ENCODE measurements at places on chromosomes 13 and 19.

DNA sequence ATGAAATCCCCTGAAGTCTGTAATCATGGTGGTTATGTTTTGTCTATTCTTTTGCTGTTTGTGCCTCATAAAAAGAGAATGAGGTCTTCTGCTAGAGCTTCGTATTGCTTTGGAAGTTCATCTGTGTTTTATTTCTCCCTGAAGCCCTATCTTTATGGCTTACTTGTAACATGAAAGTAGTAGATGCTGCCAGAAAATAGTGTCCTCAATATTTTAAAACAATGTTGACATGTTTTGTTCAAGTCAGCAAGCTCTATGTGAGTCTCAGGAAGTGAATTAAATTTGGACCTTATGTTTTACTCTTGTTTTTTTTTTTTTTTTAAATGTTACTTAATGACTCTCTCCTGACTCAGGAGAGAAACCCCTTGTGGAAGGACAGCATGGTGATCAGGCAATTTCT lies 130.5 kb downstream of the B3GLCT start:
- no peaks in the 10 kb centered on the region for H3K27me3 ChIP-seq
- no peak for DNase-seq
- H3K4me3 ChIP-seq: no peak overlapping the region
- peaks cover 3% of the 10 kb centered on the region for H3K4me1 ChIP-seq
- no peaks in the 10 kb centered on the region for H3K36me3 ChIP-seq

- H3K4me3 ChIP-seq: no peak overlapping the region
- peaks cover 1% of the 10 kb centered on the region for H3K27me3 ChIP-seq
- no peak overlapping the region for H3K27ac ChIP-seq
- H3K36me3 ChIP-seq: no peaks in the 10 kb centered on the region
- H3K4me1 ChIP-seq: no peaks in the 10 kb centered on the region
Observed at GRCh38 chr13:30510811-30511371, 45.2 kb upstream of the HMGB1 start.

- no peak for DNase-seq
- no peak overlapping the region for H3K4me3 ChIP-seq
- no peaks in the 10 kb centered on the region for H3K36me3 ChIP-seq
- no peaks in the 10 kb centered on the region for H3K27me3 ChIP-seq
Observed at GRCh38 chr13:101845245-101846020, 393.0 kb downstream of the ITGBL1 start.

DNA sequence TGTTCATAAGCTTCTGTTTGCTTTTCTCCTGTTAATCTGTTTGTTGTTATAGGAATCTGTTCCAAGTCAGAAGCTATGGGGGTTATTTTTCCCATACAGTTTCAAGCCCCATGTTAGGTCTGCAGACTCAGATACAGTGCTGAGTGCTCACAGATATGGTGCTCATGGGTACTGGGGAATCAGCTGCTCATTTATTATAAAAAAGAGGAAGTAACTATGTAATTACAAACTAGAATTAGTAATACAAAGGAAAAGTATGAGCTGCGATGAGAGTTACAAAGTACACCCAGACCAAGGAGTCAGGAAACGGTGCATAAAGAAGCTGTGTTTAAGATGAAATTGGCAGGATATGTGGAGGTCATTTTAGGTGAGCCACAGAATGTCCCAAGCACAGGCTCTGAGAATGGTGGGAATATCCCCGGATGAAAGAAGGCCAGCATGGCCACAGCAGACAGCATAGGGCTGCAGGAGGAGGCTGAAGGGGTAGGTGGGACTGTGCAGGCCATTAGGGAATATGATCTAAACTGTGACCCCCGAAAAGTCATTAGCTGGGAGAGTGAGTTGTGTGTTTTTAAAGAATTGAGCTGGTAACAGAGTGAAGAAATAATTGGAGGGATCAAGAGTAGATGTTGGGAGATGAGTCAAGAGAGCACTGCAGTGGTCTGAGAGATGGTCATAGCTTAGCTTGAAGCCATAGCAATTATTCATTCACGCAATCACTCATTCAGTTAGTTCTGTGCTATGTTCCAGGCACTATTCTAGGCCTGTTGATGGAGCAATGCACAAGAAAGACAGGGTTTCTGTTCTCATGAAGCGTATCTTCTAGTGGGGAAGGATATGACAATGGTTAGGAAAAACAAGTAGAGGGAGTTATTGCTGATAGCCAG lies 177.4 kb upstream of the UBL3 start:
- no peaks in the 10 kb centered on the region for H3K4me1 ChIP-seq
- H3K36me3 ChIP-seq: no peaks in the 10 kb centered on the region
- DNase-seq: no peak
- no peak overlapping the region for H3K4me3 ChIP-seq

DNA sequence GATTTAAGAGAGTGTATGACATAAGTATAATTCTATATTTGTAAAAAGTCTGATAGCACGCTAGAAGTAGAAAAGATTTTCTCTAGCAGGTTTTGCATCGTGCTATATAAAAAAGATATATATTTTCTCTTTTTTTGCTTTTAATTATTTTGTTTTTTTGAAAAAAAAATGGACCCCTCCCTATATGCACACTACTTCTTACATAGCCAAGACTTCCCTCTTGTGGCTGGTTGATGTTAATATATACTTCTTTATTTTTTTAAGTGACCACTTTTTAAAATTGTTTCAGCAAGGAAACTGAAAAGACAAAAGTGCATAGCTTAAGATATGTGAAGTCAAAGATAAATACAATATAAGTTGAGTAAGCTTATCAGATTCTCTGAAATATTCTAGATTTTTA lies 1202.8 kb downstream of the DIAPH3 start:
- H3K4me3 ChIP-seq: no peak overlapping the region
- H3K27me3 ChIP-seq: no peaks in the 10 kb centered on the region
- no peaks in the 10 kb centered on the region for H3K36me3 ChIP-seq
- no peak overlapping the region for H3K27ac ChIP-seq
- H3K4me1 ChIP-seq: no peaks in the 10 kb centered on the region

DNA sequence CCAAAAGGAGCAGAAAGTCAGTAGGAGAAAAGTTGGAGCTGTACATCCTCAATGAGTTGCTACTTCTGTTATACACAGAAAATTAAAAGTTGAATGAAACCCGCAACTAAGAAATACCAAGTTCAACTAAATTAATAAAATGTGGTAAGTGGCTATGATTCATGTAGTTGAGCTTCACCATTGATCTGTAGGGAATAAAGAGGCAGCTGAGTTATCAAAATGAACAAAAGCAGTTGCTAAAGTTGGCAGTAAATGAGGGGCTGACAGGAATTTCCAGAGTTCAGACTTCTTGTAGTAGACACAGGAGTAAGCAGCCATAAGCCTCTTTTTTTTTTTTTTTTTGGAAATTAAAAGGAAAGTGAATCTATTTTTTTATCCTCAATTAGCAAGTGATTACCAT lies 234.6 kb downstream of the POSTN start:
- H3K27me3 ChIP-seq: no peaks in the 10 kb centered on the region
- no peaks in the 10 kb centered on the region for H3K36me3 ChIP-seq
- H3K4me1 ChIP-seq: peaks cover 4% of the 10 kb centered on the region
- no peak overlapping the region for H3K27ac ChIP-seq
- no peak for DNase-seq

GRCh38 chr19:50340331-50340730 lies 11.2 kb upstream of the KCNC3 start:
- no peak overlapping the region for H3K4me3 ChIP-seq
- H3K27ac ChIP-seq: no peak overlapping the region
- DNase-seq: no peak
- no peaks in the 10 kb centered on the region for H3K4me1 ChIP-seq
- peaks cover 5% of the 10 kb centered on the region for H3K27me3 ChIP-seq
- peaks cover 9% of the 10 kb centered on the region for H3K36me3 ChIP-seq

- H3K27me3 ChIP-seq: no peaks in the 10 kb centered on the region
- H3K4me1 ChIP-seq: no peaks in the 10 kb centered on the region
- DNase-seq: no peak
- H3K4me3 ChIP-seq: no peak overlapping the region
- H3K36me3 ChIP-seq: peaks cover 7% of the 10 kb centered on the region
Observed at GRCh38 chr13:45142440-45143345, 22.4 kb downstream of the GTF2F2 start.

GRCh38 chr19:29896802-29897201 lies 45.2 kb upstream of the URI1 start:
- H3K27me3 ChIP-seq: no peaks in the 10 kb centered on the region
- no peak overlapping the region for H3K4me3 ChIP-seq

DNA sequence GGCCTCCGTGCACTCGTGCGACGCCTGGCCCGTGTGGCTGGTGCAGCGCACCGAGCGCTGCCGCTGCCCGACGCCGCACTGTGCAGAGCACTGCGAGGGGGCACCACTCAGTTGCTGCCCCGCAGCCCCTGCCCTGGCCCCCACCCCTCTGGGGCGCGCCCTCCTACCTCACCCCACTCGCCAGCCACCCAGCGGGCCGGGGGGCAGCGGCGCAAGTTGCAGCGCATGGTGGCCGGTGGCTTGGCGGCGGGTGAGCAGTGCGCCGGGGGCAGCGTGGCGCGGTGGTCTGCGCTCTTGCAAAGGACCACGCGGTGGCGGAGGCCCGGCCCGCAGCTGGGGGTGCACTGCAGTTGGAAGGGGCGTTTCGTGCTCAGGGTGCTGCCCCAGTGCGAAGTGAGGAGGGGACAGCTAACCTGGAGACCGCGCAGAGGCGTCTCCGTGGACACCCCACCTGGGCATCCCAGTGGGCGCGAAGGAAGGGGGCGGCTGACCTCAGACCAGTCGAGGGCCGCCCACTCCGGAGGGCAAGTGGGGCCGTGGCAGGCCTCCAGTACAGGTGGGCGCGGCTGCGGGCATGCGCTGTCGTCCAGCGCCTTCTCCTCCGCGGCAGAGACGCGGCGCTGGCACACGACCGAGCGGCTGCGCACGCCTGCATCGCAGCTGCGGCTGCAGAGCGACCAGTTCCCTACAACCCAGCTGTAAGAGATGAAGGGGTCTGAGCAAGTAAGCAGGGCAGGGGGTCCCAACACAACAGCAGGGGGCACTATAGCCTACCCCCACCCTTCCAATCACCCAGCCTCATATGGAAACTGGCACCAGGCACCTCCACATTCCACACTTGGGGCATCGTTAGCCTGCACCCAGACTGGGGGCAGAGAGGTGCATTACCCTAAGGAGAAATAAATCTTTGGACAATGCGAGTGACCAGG lies 8.0 kb upstream of the MYO1F start:
- H3K4me3 ChIP-seq: no peak overlapping the region
- no peak for DNase-seq
- no peaks in the 10 kb centered on the region for H3K4me1 ChIP-seq
- no peak overlapping the region for H3K27ac ChIP-seq

DNA sequence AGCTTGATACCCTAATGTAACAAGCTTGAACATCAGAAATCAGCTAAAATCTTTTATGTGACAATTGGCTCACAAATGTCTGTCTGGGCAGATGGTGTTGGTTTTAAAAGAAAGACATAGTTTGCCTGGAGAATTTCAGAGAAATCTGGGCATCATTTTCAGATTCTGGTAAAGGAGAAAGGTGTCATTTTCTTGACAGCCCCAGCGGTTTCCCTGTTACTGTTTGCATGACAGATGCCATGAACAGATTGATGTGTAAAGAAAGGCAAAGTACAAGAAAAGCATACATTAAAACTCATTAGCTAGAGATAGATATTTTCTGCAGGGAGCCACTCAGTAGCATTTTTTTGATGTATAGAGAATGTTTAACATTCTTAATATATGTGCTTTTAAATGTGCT lies 987.9 kb downstream of the OLFM4 start:
- no peak overlapping the region for H3K27ac ChIP-seq
- H3K4me3 ChIP-seq: no peak overlapping the region
- peaks cover 2% of the 10 kb centered on the region for H3K4me1 ChIP-seq
- H3K36me3 ChIP-seq: no peaks in the 10 kb centered on the region
- H3K27me3 ChIP-seq: no peaks in the 10 kb centered on the region

GRCh38 chr13:75811361-75811760 lies 175.2 kb downstream of the LMO7 start:
- H3K27me3 ChIP-seq: peaks cover 2% of the 10 kb centered on the region
- no peak for DNase-seq
- H3K4me3 ChIP-seq: no peak overlapping the region
- no peak overlapping the region for H3K27ac ChIP-seq
- H3K4me1 ChIP-seq: peaks cover 2% of the 10 kb centered on the region
- H3K36me3 ChIP-seq: no peaks in the 10 kb centered on the region

- H3K27me3 ChIP-seq: peaks cover 18% of the 10 kb centered on the region
- no peak overlapping the region for H3K27ac ChIP-seq
- peaks cover 5% of the 10 kb centered on the region for H3K4me1 ChIP-seq
Observed at GRCh38 chr13:113805431-113806103, 46.5 kb downstream of the TMEM255B start.

DNA sequence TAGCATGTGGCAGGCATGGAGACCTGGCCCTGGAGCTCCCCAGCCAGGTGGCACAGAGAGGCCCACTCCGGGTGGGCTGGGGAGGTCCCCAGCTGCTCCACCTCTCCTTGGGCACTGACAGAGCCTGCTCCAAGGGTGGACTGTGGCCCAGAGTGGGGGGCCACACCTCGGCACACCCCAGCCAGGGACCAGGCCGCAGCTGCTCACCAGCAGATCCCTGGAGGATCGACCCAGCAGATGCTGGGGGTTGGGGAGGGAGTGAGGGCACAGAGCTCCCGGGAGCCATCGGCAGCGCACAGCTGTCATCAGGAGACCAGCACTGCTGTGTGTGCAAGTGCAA lies 72.0 kb upstream of the KCTD15 start:
- no peak overlapping the region for H3K4me3 ChIP-seq
- no peaks in the 10 kb centered on the region for H3K4me1 ChIP-seq
- H3K27me3 ChIP-seq: peaks cover 23% of the 10 kb centered on the region

Measured in endothelial cell (in vitro differentiated cells).